ENCODE measurements at places on chromosomes 1 and 21.
A peak's percentile ranks its signal among the peaks of the same experiment; 100 is the strongest.

GRCh38 chr1:176885751-176886150 is 278.8 kb downstream of the ASTN1 start:
- peak; percentile 57 for DNase-seq

DNA sequence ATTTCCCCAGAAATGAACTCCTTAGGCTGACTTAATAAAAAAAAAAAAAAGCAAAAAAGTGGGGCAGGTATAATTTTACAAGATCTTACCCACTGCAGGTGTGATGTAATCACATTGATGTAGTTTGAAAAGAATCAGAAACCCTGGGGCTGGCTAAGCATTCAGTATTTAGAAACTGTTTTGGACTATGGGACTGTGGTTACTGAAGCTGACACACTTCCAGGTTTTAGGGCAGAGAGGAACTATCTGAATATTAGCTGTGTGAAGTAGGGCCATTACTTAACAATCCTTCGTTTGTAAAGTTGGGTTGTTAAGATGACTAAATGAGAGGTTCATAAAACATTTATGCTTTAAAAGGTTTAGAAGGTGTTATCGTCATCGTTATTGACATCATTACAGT is 165.3 kb downstream of the FASLG start:
- peak; percentile 24 for DNase-seq

GRCh38 chr1:229664133-229664689 is 38.2 kb downstream of the URB2 start:
- no peak for DNase-seq

DNA sequence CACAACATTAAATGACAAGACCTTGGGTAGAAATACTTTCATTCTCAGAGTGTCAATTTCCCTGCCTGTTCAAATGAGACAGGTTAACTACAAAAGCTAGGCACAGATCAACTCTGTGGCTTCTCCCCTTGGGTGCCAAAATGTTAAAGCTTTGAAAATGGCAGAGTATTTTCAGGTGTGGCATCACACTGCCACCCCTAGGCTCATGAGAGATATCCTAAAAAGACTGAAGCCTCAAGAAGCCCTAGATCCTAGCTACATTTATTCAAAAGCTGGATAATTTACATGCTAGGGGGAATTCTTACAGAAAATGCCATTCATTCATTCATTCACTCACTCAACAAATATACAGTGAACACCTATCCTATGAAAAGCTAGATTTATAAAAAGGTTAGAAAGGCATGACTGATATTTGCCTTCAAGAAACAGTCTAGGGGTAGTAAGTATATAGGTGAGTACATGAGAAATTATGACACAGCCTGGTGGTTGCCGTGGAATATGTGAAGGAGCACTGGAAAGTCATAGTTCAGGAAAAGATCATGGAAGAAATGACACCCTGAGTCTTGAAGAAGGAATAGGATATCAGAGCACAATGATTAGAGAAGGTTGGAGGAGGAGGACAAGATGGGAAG is 15.9 kb upstream of the RAB4A start:
- DNase-seq, result no peak

DNA sequence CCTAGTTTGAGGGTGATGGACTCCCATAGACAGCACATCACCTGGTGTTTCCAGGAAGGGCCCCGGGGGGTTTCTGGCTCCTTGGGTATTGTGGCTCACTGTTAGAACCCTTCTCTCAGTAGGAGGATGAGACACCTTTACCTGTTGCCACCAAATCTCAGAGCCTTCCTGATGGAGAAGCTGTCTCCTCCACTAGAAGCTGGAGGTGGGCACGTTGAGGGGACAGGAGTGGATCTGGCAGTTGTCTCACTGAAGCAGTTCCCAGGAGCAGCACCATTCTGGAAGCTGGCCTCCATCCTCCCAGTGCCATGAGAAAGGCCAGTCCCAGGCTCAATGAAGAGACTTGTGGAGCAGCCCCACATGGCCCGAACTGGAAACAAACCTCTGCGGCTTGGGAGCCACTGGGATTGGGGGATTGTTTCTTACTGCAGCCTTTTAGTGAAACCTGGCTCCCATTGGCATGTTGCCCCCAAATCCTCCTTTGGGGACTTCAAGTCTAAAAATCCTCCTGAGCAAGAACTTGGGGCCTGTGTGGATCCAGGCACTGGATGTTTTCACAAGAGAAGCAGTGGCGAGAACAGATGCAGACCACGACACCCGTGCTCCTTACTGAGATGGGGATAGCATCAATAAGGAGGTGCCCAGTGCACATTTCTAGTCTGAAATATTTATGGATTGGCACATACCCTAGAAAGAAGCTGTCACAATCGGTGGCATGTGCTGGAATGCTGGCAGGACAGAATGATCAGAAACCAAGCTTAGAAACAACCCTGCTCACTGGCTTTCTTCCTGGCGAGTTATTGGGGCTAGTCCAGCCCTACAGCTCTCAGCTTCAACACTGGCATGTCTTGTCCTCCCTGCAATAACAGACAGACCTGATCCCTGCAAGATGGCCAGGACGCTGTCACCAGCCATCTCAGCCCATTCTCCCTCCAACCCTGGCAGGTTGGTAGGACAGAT is 223.7 kb upstream of the AJAP1 start:
- no peak for DNase-seq

- DNase-seq, result peak; percentile 39
These were observed 513 bp downstream of the PBX1 start for GRCh38 chr1:164559342-164560051.

DNA sequence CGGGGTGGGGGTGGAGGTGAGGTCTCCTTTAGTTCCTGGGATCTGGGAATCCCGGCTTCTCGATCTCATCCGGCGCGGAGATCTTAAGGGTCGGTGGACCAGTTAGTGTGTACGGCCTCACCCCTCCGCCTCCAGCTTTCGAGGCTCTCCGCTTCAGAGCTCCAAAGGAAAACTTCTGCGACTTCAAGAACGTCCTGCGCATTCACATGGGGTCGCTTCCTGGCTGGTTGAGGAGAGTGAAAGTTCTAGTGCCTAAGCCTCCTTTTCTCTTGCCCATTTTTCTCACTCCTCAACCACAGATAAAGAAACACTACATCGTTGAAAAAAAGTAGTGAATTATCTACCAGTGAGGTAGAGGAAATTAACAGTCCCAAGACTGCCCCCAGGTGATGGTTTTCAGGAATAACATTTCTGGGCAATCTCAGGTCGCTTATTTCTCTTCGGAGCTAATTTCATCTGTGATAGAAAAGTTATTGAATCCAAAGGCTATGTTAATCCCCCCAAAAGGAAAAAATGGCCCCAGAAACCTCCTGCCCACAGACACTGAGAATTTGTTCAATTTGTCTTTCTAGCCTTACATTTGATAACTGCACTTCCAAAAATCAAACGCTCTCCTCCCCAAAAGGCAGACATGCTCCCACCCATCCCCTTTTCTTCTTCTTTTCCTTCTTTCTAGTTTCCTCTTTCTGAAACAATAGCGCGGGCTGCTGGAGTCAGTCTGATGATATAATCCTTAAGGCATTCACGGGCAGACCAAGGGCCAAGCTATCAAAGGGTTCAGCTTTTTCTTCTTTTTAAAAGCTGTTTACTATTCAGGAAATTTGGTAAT is 20.6 kb upstream of the TBX15 start:
- DNase-seq, result peak; percentile 75

GRCh38 chr21:36691555-36692041 is 7.3 kb upstream of the SIM2 start:
- DNase-seq, result no peak

DNA sequence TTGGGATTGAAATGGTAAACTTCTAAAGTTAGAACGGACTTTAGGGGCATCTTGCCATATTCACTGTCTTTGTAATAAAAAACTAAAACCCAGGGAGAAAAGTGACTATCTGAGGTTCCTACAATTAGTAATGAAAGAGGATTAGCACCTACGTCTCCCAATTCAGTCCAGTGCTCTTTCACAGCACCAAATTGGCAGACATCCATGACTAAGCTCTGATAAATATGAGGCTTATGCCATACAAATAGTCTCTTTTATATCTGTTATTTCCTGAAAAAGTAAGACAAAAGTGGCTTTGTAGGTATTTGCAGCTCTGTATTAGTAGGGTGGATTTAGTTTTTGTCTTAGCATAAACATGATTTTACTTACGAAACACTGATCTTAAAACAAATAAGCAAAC is 315.0 kb upstream of the NRIP1 start:
- DNase-seq, result no peak

GRCh38 chr21:40902299-40902698 is 55.3 kb upstream of the DSCAM start:
- DNase-seq, result no peak

- DNase-seq, result no peak
These were observed 8.4 kb upstream of the PEX19 start for GRCh38 chr1:160293020-160293968.

- peak; percentile 95 for DNase-seq
These were observed 22.3 kb upstream of the TMEM222 start for GRCh38 chr1:27299385-27300271.

DNA sequence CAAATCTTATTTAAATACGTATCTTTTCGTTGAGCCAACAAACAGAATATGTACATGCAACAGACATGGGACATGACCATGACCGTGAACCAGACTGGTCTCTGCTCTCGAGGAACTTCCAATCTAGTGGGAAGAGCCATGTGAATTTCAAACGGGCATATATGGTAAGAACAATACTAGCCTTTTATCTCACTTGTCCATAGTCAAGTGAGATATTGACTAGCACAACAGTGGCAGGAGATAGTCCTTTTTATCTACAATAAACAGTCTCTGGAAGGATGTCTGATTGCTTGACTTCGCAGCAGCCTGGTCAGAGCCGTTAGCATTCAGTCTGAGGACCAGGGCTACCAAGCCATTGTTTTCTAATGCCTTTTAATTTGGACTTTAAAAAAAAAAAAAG is 12.6 kb upstream of the PLA2G2C start:
- DNase-seq, result no peak

DNA sequence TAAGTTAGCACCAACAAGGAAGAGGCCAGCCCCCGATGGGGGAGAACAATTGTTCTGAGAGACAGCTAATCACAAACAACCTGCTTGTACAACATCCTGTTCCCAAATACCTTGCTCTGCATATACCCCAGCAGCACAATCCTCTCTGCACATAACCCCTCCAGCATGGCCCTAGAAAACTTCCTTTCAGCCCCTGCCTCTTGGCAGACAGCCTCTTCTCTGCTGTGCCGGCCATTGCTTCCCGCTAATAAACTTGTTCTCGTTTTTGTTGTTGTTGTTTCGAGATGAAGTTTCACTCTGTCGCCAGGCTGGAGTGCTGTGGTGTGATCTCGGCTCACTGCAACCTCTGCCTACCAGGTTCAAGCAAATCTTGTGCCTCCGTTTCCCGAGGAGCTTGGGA is 392.7 kb downstream of the SMYD3 start:
- no peak for DNase-seq

DNA sequence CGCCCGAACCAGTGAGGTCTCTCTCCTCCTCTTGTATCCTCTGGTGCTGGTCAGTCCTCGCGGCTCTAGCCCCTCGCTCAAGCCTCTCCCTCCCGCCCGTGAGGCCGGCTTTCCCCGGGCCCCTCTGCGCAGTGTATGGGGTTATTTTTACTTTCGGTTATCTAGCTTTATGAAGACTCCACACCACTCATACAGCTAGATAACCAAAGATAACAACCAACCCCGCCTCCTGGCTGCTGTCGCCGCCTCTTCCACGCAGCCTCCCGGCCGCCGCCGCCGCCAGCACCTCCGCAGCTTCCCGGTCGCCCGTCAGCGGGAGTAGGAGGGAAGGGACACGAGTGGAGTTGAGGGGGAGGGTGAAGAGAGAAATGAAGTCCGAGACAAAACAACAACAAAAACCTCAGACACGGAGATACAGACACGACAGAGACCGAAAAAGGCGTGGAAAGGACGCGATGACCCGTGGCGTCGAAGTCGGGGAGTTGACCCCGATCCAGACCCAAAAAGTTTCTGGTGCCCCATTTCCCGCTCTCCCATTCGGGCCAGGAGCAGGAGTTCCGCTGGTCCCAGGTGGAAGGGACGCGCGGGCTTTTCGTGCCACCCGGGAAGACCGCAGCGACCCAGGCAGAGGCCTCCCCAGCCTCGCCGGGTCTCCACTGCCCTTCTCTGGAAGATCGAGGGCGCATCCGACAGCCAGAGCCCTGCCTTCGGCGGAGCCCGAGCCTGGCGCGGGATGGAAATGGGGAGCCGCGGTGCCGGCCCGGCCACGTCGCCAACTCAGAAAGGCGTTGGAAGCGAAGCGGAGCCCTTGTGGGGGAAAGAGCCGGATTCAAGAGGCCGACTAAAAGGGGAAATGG is 51.4 kb downstream of the RHBG start:
- DNase-seq, result no peak

DNA sequence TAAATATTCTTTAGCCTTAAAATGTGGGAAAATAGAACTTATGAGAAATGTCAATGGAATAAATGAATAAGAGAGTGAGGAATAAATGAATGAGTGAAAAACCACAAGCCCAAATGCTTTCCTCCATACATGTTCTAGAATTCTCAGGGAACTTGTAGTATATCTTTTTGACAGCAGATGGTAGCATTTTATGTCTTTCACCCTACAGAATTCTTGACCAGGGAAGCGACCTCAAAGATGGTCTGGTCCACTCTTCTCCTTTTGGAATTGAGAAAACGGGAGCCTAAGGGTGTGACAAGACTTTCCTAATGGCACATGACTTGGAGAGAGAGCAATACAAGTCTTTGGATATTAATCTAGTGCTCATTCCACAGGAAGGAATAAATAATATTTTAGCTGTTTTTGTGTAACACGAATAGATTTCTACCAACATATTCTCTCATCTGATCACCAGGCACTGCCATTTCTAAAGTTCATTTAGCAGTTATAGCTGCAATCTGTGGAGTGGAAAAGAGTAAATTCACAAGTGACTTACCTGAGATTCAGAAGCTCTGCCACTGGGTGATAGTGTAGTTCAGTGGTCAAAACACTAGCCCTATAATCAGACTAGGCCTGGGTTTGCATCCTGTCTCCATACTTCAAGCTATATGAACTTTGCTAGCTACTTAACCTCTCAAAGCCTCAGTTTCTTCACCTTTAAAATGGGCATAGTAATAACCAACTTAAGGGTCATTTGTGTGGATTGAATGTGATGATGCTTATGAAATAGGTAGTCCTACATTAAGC is 15.0 kb upstream of the F5 start:
- DNase-seq, result peak; percentile 34

DNA sequence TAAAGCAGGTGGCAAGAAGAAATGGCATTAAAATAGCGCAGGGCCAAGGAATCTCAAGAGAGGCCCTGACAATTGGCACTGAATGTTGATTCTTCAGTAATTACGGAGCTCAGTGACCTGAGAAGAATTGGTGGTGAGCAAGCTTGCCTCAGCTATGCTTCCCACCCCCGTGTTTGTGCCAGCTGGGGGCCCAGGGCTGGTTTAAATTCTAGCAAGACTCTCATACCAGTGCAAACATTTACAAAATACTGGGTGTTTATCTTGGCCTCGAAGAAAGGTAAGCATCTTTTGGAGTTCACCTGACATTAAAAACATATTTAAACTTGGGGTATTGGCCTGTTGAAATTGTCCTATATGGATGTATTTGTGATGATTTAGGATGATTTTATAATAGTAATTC is 296.7 kb upstream of the USP25 start:
- DNase-seq, result no peak

- DNase-seq, result peak; percentile 91
These were observed 136.6 kb downstream of the PLXNA2 start for GRCh38 chr1:208107425-208108212.

- no peak for DNase-seq
These were observed 12.5 kb downstream of the QSOX1 start for GRCh38 chr1:180167021-180167701.

GRCh38 chr1:227774821-227775661 is 39.8 kb downstream of the SNAP47 start:
- DNase-seq, result peak; percentile 66

- peak; percentile 93 for DNase-seq
These were observed 14.6 kb upstream of the MEX3A start for GRCh38 chr1:156096640-156097391.

GRCh38 chr1:238914346-238914745 is 472.0 kb upstream of the CHRM3 start:
- no peak for DNase-seq
